Ascending aorta (tissue), 2 donors: ENCODE measurements at places on chromosomes 7 and 10.

DNA sequence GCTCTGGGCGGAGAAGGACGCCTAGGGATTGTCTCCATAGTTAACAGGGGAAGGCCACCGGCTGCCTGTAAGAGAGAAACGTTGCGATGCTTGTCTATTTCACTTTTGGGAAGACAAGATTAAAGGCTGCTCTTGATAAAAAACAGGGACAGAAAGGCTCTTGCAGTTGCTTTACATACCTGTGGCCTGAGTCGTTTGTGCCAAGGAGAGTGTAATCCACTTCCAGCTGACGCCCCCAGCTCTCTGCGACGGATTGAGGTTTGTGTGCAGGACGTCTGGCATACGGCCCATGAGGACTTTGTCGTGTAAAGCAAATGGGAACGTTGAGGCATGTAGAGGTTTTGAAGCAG, 1.1 kb downstream of the MAP3K8 start:
- peak; percentile 78 for DNase-seq

GRCh38 chr10:99996671-99997648, 12.8 kb downstream of the DNMBP start:
- DNase-seq, result no peak

DNA sequence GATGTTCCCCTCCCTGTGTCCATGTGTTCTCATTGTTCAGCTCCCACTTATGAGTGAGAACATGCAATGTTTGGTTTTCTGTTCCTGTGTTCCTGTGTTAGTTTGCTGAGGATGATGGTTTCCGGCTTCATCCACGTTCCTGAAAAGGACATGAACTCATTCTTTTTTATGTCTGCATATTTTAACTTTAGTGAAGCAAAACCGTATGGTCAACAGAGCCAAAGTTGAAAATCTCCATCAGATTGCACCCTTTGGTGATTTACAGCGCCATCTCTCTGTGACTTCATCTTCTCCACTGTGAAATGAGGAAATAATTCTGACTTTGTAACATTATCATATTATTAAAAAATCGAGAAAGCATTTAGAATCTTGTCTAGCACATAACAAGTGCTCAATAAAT, 132.3 kb upstream of the PLXDC2 start:
- no peak for DNase-seq

- no peak for DNase-seq
Measured at GRCh38 chr7:93551063-93551895, 23.2 kb downstream of the CALCR start.

DNA sequence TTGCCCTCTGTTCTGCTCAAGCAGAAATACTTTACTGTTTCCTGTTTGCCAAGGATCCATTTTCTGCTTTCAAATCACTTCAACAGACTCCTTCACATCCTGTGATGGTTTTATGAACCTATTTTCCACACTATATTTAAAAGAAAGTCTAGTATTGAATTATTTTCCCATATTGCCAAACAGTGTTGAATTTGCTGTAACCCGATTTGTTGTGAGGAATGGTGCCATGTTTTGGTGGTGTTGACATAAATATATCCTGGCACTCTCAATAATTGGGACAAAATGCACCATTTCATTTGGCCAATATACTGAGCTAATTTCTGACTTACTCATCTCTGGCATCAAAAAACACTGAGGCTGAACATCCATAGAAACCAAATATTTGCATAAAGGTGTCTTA, 615.4 kb upstream of the SEMA3D start:
- no peak for DNase-seq

DNA sequence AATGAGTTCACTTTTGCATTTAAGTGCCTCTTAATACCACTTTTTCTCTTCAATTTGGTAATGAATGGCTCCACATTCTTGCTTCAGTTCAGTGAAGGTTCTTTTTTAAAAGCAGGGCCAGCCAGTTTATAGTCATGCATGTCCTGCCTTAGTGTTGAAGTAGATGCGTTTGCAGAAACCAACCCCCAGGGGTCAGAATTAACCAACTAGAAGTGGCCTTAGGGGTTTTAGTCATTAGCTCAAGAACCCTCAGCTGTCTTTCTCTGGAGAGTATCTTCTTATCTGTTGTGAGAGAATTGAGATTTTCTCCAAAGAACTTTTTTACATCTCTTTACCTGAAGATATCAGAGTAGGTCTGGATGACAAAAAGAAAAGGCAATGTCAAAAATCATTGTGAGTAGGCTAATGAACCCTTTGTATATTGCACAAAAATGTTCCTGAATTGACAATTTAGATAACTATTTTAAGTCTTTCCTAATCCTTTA, 82.2 kb downstream of the PIK3CG start:
- DNase-seq, result no peak

DNA sequence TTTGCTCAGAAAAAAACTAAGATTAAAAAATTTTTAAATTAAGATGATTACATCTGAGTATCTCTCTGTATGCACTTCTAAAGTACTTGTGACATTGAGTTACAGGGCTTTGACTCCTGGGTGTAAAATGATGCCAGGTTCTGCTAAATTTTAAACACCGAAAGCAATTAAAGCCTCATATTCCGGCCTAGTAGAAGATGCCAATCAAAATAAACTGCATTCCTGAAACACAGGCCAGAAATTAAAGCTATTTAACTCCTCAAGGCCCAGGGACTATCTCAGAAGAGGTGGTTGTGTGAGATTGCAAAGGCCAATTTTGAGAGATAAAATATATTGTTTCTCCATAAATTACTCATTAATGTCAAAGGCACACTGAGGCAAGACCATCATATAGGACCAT, 388.3 kb downstream of the KIF20B start:
- no peak for DNase-seq
